ENCODE measurements at places on chromosomes 11 and 22.

- DNase-seq: no peak
Observed at GRCh38 chr11:126281245-126281644, 1.6 kb upstream of the TIRAP start.

- DNase-seq: peak; percentile 4
Observed at GRCh38 chr11:69499186-69499917, 17.9 kb downstream of the LINC01488 start.

GRCh38 chr11:125883375-125883774, 4.1 kb upstream of the HYLS1 start:
- DNase-seq: no peak

- DNase-seq: no peak
Observed at GRCh38 chr11:132244846-132245245, 874.4 kb downstream of the NTM start.

Measured in inflammatory macrophage treated with lipopolysaccharide for 4 hours (primary cell).